Eye (tissue), 1 donor: ENCODE measurements at places on chromosomes 1 and 21.

- no peak for DNase-seq
Observed at GRCh38 chr1:108584428-108584856, 24.5 kb downstream of the EEIG2 start.

GRCh38 chr1:32702599-32703478, at the start of gene SYNC:
Gene SYNC, minus strand, starts transcription at chr1:32702770. Its CDS starts 110 bp downstream, at chr1:32702660.
- DNase-seq: peak; percentile 65

DNA sequence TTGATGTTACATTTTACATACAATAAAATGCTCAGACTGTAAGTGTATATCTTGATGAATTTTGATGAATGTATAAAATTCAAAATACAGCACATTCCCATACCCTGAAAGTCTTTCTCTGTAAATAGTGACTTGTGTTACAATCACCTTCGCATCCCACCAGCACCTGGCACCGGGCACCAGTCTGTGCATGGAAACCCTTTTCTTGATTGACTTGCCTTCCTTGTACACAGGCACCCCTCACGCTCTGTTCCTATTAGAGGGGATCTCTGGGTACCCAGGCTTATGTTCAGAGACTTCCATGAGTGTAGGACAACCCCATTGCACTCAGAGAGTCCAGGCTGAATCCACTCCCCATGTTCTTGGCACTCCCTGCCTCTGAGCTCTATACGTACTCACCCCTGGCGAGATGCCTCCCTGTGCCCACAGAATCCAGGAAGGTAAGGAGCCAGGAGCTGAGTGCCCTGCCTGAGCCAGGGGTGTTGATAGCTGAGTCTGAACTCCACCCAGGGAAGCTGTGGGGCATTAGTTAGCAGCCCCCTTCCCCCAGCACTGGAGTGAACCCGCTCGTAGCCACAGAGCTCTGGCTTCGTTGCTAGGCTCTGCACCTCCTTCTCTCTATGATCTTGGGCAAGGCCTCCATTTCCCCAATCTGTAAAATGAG, 22.5 kb upstream of the PKP1 start:
- DNase-seq: no peak

DNA sequence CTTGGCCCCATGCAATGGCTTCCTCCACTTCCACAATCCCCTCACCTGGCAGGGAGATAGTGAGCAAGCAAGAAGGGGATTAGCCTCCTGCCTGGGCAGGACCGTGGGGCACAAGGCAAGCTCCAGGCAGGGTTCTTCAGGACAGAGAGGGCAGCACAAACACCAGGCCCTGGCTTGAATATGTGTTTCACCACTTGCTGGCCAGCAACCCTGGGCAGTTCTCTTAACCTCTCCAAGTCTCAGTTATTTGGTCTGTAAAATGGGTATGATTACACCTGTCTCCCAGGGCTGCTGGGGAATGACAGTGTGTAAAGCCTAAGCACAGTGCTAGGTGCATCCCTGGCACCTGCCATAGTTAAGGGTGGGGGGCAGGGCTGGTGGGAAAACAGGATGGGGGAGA, 31.9 kb downstream of the H3-3A start:
- no peak for DNase-seq

DNA sequence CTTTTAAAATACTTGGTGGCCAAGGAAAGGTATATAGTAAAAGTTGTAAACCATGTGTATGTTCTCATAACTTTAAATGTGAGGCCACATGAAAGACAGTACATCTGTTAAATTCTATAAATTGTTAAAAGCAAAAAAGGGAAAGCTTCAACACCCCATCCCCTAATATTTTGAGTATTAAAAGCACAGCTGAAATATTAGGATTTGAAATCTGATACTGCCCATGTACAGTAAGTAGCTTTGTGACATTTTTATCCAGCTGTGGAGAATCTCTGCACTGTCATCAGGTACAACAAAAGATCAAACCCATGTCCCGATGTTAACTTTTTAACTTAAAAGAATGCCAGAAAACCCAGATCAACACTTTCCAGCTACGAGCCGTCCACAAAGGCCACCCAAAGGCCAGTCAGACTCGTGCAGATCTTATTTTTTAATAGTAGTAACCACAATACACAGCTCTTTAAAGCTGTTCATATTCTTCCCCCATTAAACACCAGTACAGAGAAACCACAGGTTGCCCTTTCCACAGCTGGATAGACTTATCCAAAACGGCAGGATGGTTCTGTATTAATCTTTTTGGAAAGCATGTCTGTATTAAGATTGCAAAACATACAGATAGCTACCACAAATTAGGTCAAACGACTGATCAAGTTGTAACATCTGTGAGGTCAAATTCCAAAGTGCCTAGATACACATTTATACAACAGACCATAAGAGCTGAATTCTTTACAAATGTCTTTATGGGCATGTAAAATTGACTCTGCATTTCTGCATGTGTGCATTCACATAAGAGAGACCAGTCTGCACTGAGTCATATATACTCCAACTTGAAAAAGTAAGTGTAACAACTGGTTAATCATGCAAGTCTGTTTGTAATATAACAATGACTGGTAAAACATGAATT, 5.2 kb downstream of the IRF2BP2 start:
- DNase-seq: no peak

DNA sequence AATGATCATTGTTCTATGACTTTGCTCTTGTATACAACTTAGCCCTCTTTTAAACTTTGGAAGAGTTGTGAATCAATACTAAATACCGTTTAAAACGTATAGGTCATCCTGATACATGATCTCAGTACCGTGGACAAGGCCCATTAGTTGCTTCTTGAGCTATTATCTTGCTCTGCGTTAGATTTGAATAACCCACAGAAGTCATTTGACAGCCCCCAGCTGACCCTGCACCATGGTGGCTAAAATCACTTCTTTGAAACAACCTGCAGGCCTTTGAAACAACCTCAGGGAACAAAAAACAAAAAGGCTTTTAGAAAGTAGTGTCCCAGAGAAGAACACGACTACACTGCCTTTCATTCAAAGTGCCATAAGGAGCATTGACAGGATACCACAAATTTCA, 473.0 kb upstream of the ADGRL2 start:
- no peak for DNase-seq
